ENCODE measurements at places on chromosomes 2 and 18.
A peak's percentile ranks its signal among the peaks of the same experiment; 100 is the strongest.

- no peak for DNase-seq
Observed at GRCh38 chr18:74589021-74589420, 8.6 kb upstream of the ZNF407 start.

GRCh38 chr2:167190053-167190452 is 301.8 kb downstream of the XIRP2 start:
- DNase-seq = peak; percentile 5

DNA sequence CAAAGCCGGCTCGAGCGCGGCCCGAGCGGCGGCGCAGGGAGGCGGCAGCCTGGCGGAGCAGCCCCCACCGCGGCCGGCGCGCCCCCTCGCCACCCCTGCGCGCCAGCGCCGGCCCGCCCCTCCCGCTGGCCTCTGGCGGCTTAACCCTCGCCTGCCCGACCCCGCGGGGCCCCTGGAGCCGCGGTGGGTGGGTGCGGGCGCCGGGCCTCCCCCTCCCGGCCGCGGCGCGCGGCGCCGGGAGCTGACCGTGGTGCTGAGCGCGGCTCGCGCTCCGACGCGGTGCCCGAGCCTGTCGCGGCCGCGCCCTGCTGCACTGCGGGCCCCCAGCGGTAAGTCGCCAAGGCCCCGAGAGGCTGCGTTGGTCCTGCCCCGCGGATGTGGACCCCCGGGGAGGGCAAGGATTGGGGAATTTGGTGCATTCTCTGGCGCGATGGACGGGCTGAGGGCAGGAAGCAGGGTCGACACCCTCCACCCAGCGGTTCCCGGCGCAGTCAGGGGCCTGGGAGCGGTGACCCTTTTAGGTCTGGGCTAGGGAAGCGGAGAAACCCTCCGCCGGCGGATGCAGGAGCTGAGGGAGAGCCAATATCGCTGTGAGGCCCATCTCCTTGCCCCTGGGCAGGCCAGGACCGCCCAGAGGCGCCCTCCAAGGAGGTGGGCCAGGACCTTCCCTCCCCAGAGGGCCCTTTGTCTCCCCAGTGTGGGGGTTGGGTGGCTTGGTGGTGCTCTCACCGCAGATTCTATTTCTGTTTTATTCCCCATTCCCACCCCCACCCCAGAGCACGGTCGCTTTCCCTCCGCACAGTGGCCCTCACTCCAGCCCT is 923 bp downstream of the AMER3 start:
- peak; percentile 60 for DNase-seq

DNA sequence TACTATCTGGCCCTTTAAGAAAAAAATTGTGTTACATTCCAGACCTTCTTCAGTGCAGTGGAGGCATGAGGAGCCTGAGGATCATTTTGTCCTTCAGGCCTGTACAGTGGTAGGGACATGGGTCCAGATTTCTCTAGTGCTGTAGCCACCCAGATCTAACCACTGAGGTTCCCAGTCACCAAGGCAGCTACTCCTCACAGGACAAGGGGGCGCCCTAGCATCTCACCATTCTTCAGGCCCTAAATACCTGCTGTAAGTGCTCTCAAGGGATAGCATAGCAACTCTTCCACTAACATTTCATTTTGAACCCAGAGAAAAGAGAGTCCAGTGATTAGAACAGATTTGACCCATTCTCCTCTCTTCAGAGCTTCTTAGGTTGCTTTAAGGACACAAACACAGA is 1533.0 kb downstream of the LRP1B start:
- no peak for DNase-seq

DNA sequence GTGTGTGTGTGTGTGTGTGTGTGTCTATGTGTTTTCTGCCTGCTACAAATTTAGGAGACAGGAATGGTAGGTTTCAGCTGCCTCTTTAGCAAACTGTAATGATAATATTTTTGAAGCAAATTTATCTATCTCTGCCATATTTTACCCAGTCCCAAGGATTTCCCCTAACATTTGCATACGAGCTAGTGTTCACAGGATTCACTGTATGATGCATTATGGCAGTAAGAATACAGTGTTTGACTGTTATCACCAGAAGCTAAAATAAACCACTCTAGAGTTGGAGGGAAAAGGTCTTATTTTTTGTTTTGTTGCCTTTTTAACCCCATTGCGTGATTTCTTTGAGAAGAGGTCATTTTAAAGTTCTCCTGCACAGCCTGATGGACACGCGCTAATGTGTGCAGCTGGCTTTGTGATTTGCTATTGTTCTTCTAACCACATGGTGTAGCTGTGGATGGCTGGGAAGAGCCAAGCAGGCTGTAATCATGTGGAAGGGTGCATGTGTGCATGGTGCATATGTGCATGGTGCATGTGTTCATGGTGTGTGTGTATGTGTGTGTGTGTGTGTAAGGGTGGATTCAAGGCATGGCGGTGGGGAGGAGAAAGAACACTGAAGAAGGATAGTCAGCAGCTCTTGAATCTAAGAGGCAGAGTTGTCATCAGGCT is 62.4 kb downstream of the PLB1 start:
- no peak for DNase-seq

DNA sequence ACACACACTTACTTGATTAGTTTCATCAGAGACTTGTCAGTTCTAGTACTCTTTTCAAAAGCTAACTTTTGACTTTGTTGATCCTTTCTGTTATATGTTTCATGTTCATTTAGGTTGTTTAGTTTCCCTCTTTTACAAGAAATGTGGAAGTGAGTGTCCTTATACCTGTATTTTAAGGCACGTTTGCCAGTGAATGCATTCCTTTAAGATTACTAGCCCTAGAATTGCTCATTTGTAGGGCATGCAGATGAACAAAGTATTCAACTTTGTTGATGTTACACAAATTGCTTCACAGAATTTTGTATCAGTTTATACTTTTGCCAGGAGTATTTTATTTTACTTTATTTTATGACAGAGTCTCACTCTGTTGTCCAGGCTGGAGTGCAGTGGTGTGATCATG is 6.3 kb downstream of the IL1RL2 start:
- DNase-seq = peak; percentile 48

DNA sequence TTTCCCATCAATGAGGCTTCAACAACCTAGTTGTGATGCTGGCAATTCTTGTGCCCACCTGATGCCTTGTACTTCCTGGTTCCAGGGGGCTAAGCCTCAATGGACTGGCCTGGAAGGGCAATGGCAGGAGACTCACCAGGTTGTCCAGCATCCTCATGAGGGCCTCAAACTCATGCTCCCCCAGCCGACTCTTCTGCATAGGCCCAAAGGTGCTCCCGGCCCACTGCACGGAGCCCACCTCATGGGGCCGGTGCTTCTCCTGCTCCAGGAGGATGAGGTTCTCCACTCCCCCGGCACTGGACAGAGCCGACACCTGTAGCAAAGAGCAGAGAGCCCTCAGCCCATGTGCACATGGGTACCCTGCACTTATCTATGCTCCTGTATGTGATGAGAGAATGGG is 84.5 kb downstream of the ADD2 start:
- no peak for DNase-seq

- DNase-seq = no peak
Observed at GRCh38 chr2:15662026-15662425, 70.4 kb downstream of the DDX1 start.

GRCh38 chr2:231968820-231969219 is 7.3 kb downstream of the DIS3L2 start:
- no peak for DNase-seq

DNA sequence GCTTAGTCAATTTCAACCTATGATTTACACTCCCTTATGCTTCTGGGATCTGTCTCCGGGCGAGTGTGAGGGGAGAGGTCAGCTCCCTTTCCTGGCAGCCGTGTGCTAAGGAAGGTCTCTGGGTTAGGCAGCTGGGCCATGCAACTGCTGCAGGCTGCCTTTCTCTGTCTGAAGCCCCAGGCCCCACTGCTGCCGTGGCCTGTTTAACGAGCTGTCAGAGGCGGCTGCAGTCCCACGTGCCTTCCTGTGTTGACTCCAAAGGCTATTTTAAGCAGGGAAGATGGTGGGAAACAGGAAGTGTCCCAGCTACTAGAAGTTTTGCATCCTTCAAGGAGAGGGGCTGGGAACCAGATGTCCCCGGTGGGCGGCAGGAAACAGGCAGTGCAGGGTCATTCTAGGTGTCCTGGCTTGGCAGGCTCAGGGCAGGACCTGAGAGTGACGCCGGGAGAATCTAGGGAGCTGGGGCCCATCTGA is 186.4 kb downstream of the TNS1 start:
- no peak for DNase-seq

DNA sequence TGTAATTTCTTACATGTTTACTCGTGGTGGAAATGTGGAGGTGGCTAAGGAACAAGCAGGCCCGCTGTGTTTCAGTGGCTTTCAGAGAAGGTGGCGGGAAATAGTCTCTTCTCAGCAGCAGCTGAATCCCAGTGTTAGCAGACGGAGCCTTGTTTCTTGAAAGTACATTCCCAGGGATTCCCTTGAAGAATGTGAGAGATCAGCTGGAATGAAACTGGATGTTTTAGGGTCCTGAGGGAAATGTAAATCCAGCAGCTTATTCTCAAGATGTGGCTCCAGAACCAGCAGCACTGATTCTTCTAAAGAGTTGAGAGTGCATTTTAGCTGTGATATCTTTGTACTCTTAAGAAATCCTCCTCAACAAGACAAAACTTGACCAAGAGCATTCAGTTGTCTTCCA is 59.1 kb downstream of the CDC42EP3 start:
- no peak for DNase-seq

- peak; percentile 23 for DNase-seq
Observed at GRCh38 chr18:67600181-67601180, 84.0 kb upstream of the DSEL start.

- no peak for DNase-seq
Observed at GRCh38 chr18:26593365-26594320, 45.3 kb upstream of the KCTD1 start.

- DNase-seq = no peak
Observed at GRCh38 chr2:10172033-10172871, 49.7 kb downstream of the RRM2 start.
